ENCODE measurements at places on chromosomes 13 and 19.

GRCh38 chr13:51659276-51660127, 75.2 kb downstream of the WDFY2 start:
- no peak overlapping the region for H3K4me3 ChIP-seq
- H3K4me1 ChIP-seq, result no peaks in the 10 kb centered on the region
- no peak for DNase-seq
- H3K27me3 ChIP-seq, result no peaks in the 10 kb centered on the region
- no peaks in the 10 kb centered on the region for H3K36me3 ChIP-seq

DNA sequence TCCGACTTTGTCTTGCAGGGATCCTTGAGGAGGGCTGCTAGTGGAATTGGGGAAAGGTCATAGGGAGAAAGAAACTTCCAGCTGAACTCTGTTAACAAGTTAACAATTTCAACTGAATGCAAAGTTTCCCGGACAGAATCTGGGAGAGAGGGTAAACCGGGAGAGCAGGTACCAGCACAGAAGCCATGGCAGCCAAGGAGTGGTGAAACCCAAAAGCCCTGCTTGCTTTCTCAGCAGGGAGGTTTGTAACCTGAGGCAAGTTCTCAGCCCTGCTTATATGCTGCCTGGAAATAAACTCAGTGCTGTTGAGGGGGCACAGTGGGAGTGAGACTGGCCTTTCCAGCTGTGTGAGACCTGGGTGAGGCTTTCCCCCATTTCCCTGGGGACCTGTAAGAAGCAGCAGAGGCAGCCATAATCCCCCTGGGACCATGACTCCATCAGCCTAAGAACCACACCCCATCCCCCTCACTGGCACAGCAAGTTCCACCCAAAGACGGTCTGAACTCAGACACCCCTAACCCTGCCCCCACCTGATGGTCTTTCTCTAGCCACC, 84.0 kb downstream of the SUCLA2 start:
- no peaks in the 10 kb centered on the region for H3K36me3 ChIP-seq
- no peaks in the 10 kb centered on the region for H3K27me3 ChIP-seq
- no peaks in the 10 kb centered on the region for H3K4me1 ChIP-seq
- H3K27ac ChIP-seq, result no peak overlapping the region
- DNase-seq, result no peak
- H3K4me3 ChIP-seq, result no peak overlapping the region

GRCh38 chr13:21240586-21240985, 64.1 kb downstream of the MRPL57 start:
- no peaks in the 10 kb centered on the region for H3K4me1 ChIP-seq
- no peak overlapping the region for H3K27ac ChIP-seq
- no peaks in the 10 kb centered on the region for H3K36me3 ChIP-seq
- DNase-seq, result no peak

GRCh38 chr19:33311326-33311682, 9.0 kb upstream of the CEBPA start:
- H3K36me3 ChIP-seq, result no peaks in the 10 kb centered on the region
- H3K27ac ChIP-seq, result peak overlapping the region; percentile 49
- H3K4me1 ChIP-seq, result peaks cover 31% of the 10 kb centered on the region
- H3K27me3 ChIP-seq, result peaks cover 12% of the 10 kb centered on the region
- peak; percentile 24 for DNase-seq

DNA sequence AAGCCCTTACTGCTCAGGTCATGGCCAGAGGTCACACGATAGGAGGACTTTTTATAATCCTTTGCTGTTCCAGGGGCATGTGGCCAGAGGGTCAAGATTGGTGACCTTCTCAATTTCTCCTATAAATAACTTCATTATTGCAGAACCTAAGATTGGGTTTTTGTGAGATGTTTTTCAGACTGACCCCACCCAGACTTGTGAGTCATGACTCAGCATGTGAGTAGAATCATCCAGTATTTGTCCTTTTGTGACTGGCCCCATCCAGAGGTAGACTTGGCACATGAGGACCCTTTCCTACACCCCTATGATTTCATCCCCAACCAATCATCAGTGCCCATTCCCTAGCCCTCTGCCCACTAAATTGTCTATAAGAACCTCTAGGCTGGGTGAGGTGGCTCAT, 84.5 kb upstream of the ABCC4 start:
- no peak for DNase-seq
- H3K27me3 ChIP-seq, result no peaks in the 10 kb centered on the region
- peaks cover 6% of the 10 kb centered on the region for H3K4me1 ChIP-seq

DNA sequence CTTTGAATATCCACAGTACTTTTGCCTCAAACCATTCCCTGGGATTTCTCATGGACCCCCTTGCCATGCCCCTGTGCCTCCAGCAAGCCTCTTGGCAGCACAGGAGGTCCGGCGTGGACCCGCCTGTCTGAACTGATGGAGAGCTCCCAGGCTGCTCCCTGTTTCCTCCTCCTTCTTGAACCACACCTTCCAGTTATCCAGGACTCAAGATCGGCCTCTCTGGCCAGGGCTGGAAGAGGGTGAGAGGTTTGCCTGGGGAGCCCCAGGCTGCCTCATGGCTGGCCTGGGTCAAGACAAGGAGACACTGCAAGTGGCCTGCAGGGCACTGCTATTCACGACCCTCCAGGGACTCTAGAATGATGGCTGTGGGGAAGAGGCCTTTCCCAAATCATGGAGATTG, 93.6 kb upstream of the WASF3 start:
- H3K4me3 ChIP-seq, result no peak overlapping the region
- no peaks in the 10 kb centered on the region for H3K36me3 ChIP-seq
- H3K4me1 ChIP-seq, result no peaks in the 10 kb centered on the region
- no peaks in the 10 kb centered on the region for H3K27me3 ChIP-seq
- no peak overlapping the region for H3K27ac ChIP-seq
- no peak for DNase-seq

DNA sequence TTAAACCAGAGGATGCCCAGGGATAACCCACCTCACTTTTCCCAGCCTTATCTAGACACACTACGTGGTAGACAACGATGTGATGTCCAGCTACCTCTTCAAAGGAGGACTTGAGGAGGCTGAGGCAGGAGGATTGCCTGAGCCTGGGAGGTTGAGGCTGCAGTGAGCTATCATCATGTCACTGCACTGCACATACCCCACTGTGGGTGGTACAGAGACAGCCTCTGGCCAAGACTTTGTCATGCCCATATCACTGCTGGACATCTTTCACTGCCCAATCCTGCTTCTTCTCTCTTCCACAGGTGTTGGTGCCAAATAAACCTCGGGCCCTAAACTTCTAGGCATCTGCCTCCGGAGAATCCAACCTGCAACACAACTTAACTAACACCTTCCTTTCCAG, 85.8 kb downstream of the FAM216B start:
- peaks cover 4% of the 10 kb centered on the region for H3K27me3 ChIP-seq
- H3K4me1 ChIP-seq, result no peaks in the 10 kb centered on the region
- H3K27ac ChIP-seq, result no peak overlapping the region
- no peak for DNase-seq

DNA sequence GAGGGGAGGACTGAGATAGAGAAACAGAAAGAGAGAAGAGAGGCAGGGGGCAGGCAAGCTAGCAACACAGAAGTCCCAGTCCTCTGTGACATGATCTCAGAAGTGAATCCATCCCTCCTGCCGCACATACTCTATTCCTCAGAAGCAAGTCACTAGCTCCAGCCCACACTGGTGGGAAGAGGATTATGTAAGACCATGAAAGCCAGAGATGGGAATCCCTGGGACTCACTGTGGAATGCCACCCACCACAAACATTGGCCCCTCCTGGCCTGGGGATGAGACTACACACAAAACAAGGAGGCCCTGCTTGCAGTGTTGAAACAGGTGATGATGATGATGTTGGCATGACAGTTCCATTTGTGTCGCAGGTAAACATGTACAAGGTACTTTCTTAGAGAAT, 419.9 kb downstream of the IRS2 start:
- H3K27ac ChIP-seq, result no peak overlapping the region
- no peak overlapping the region for H3K4me3 ChIP-seq
- no peaks in the 10 kb centered on the region for H3K27me3 ChIP-seq
- no peaks in the 10 kb centered on the region for H3K36me3 ChIP-seq

GRCh38 chr19:782878-783668, 14.2 kb upstream of the PTBP1 start:
- H3K27me3 ChIP-seq, result no peaks in the 10 kb centered on the region
- DNase-seq, result no peak
- peaks cover 17% of the 10 kb centered on the region for H3K4me1 ChIP-seq
- peak overlapping the region; percentile 12 for H3K4me3 ChIP-seq
- peak overlapping the region; percentile 53 for H3K27ac ChIP-seq

- H3K27ac ChIP-seq, result no peak overlapping the region
- no peaks in the 10 kb centered on the region for H3K36me3 ChIP-seq
- no peak overlapping the region for H3K4me3 ChIP-seq
- H3K27me3 ChIP-seq, result no peaks in the 10 kb centered on the region
These were observed 114.3 kb downstream of the TEX26 start for GRCh38 chr13:31046711-31047279.

- no peaks in the 10 kb centered on the region for H3K36me3 ChIP-seq
- no peaks in the 10 kb centered on the region for H3K27me3 ChIP-seq
- no peak for DNase-seq
- no peak overlapping the region for H3K4me3 ChIP-seq
- H3K4me1 ChIP-seq, result peaks cover 18% of the 10 kb centered on the region
These were observed 58.1 kb upstream of the WDFY2 start for GRCh38 chr13:51526202-51526601.

- DNase-seq, result no peak
- no peak overlapping the region for H3K27ac ChIP-seq
- H3K4me3 ChIP-seq, result no peak overlapping the region
- H3K27me3 ChIP-seq, result no peaks in the 10 kb centered on the region
- no peaks in the 10 kb centered on the region for H3K4me1 ChIP-seq
These were observed 53.0 kb upstream of the TPM4 start for GRCh38 chr19:16023146-16023915.

- H3K4me1 ChIP-seq, result no peaks in the 10 kb centered on the region
- no peak overlapping the region for H3K4me3 ChIP-seq
- H3K27ac ChIP-seq, result no peak overlapping the region
- no peaks in the 10 kb centered on the region for H3K36me3 ChIP-seq
- H3K27me3 ChIP-seq, result no peaks in the 10 kb centered on the region
These were observed 3.4 kb downstream of the ITGBL1 start for GRCh38 chr13:101455863-101456262.

DNA sequence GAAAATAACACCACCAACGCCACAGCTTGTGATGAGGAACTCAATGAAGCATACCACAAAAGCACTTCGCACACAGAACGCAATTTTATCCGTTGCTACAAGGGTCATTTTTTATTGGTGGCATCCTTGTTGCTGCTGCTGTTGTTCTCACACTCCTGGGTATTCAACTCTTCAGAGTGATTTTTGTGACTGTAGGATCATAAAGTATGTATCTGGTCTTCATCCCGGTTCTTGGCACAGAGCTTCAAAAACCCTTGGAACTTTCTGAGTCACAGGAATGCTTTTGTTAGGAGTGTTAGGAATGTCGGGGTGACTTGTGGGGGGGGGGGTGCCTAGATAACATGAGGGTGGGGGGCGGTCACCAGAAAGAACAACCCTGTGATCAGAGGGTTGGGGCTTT, 108.4 kb downstream of the ZNF557 start:
- H3K27ac ChIP-seq, result no peak overlapping the region
- peaks cover 31% of the 10 kb centered on the region for H3K36me3 ChIP-seq
- DNase-seq, result no peak
- no peaks in the 10 kb centered on the region for H3K27me3 ChIP-seq

DNA sequence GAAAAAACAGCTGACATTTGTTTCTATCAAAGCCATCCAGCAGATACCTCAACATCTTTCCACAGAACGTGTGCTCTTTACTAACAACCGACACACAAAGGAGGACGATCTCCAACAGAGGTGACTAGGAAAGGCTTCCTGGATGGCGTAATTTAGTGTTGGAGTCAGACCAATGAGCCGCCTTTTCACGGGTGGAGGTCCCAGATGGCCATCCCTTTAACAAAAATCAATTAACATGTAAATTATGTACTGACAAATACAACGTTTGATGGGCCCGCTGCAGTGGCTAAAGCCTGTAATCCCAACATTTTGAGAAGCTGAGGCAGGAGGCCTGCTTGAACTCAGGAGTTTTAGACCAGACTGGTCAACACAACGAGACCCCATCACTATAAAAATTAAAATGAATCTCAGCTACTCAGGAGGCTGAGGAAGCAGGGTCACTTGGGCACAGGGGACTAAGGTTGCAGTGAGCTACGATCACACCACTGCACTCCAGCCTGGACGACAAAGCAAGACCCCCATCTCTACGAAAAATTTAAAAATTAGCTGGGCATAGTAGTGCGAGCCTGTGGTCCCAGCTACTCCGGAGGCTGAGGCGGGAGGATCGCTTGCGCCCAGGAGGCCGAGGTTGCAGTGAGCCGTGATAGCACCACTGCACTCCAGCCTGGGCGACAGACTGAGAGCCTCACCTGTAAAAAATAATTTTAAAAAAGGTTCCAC, 1.2 kb upstream of the DPY19L3 start:
- H3K36me3 ChIP-seq, result no peaks in the 10 kb centered on the region
- H3K27ac ChIP-seq, result no peak overlapping the region
- no peaks in the 10 kb centered on the region for H3K27me3 ChIP-seq
- no peak for DNase-seq
- H3K4me3 ChIP-seq, result peak overlapping the region; percentile 69

DNA sequence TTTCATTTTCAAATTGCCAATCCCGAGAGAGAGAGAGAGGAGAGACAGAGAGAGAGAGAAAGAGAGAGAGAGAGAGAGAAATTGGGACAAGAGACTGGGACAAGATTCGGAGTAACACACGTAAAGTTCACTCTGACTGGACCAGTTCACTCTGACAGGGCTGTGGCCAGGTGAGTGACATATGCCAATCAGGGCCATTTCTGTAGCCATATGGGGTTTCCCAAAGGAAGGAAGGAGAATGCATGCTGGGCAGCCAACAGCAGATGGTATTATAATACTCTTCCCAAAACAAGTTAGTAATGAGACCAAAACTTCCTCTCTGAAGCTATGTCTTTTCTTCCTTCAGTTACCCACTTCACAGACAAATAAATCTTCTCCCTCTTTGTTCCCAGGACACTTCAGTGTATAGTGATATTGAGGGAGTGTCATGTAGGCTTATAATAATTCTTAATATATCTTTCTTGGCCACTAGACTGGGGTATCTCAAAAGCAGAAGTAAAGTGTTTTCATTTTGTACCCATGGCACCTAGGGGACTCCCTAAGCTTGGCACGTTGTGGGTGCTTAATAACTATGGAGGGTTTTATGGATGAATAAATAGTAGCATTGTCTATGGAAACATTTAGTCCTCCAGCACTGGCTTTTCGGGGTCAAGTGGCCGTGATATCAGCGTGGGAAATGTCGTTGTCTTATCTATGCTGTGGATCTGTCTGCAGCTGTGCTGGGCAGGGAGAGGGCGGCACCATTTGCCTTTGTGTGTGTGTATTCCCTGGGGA, 51.6 kb downstream of the SERP2 start:
- no peaks in the 10 kb centered on the region for H3K4me1 ChIP-seq
- no peak for DNase-seq
- no peak overlapping the region for H3K4me3 ChIP-seq
- H3K27ac ChIP-seq, result no peak overlapping the region
- no peaks in the 10 kb centered on the region for H3K27me3 ChIP-seq

GRCh38 chr13:51783428-51784094, 20.4 kb downstream of the DHRS12 start:
- no peak overlapping the region for H3K27ac ChIP-seq
- DNase-seq, result no peak
- no peak overlapping the region for H3K4me3 ChIP-seq
- H3K4me1 ChIP-seq, result peaks cover 21% of the 10 kb centered on the region
- no peaks in the 10 kb centered on the region for H3K36me3 ChIP-seq

- no peak overlapping the region for H3K27ac ChIP-seq
- H3K27me3 ChIP-seq, result no peaks in the 10 kb centered on the region
- no peaks in the 10 kb centered on the region for H3K36me3 ChIP-seq
- H3K4me1 ChIP-seq, result no peaks in the 10 kb centered on the region
- no peak overlapping the region for H3K4me3 ChIP-seq
These were observed 270.1 kb downstream of the SLITRK5 start for GRCh38 chr13:87941226-87941625.
